ENCODE measurements at places on chromosomes 2 and 18. TPM values are rescaled to one million over a fixed set of nuclear protein-coding genes. Genes with fewer than 3 reads are reported as not detected.

MGAT5 gene
- total RNA-seq, result 34.1 TPM

CHRNG gene
- total RNA-seq, result 1.6 TPM

CCBE1 gene
- 9.3 TPM for total RNA-seq

EGR4 gene
- 0.10 TPM for total RNA-seq

DES gene
- total RNA-seq, result 318 TPM

METTL21A gene
- 12.3 TPM for total RNA-seq

HRH4 gene
- 0.30 TPM for total RNA-seq
